ENCODE measurements at places on chromosomes 7 and 10.

GRCh38 chr10:58575491-58575890 is 62.8 kb downstream of the BICC1 start:
- DNase-seq: no peak

DNA sequence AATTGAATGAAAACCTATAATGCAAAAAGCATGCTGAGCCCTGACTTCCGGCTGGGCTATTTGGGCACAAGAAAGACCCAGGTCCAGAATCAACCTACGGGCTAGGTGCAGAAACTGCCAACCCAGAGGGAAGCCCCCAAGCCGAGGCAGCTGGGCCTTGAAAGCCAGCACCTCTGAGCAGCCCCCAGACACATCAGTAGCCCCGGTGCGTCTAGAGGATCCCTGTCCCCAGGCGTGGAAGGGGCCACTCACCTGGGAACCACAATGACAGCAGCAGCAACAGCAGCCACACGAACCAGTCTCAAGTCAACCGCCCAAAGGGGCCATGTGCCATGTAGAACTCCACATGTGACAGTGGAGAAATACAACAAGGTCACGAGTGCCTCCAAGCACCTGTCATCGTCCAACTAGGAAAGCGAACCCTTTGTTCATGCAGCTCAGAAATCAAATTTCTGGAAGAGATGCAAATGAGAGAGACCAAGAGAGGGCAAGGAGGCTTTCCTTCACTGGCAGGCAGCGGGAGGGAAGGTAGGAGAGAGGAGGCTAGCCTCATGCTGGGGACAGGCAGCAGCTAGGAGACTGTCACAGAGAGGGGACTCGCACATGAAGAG is 57.5 kb upstream of the CHST15 start:
- no peak for DNase-seq

DNA sequence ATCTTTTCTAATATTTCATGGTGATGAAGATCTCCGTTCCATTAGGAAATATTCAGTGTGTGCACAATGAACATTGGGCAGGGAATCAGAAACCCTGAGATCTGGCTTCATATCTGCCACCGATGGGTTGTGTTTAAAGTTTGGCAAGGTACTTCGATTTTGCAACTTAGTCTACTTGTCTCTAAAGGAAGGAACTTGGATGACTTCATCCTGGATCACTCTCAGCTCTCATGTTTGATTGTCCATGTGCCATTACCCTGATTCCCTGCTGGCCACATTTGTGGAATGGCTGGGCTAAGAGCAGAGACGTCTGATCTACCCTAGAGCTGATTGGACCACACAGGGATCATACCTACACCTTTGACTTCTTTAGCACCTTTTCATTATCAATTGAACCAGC is 177.0 kb upstream of the KMT2E start:
- no peak for DNase-seq

DNA sequence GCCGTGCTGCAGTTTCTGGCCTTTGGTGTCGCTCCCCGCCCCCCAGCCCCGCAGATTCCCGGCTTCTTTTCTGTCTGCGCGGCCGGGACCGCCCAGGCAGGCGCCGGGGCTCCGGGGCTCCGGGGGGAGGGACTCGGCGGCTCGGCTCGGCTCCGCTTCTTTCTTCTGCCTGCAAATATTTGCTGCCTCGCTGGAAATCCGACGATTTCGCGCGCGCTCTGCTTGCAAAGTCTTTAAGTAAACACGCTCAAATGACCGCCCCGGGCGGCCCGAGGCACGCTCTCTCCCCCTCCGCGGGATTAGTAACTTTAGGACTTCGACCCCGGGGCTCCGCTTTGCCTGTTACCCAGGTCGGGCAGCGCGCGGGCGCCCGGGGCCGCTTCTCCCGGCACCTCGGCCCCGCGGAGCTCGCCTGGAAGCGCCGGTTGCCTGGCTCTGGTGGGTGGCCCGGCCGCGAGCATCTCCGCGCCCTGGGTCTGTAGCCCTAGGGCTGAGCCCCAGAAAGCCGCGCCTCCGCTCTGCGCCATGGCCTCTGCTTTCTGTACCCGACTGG is 3.9 kb upstream of the GATA3 start:
- no peak for DNase-seq

DNA sequence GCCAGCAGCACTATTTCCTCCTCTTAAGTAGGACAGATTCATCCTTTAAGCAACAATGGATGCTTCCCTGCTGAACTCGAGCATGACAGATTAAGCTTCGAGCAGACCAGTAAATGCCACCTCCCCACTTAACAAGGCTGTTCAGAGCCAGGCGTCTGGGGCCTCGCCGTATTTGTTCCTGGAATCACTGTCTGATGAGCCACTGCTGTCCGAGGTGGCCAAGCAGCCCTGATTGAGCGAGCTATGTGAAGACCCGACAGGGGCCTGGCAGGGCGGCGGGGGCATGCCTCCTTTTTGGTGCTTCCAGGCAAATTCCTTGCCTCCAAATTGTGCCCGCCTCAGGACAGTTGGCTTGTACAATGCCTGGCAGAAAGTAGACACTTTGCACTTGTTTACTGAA is 862.6 kb downstream of the NRG3 start:
- no peak for DNase-seq

- no peak for DNase-seq
These were observed 105.5 kb downstream of the NEUROD6 start for GRCh38 chr7:31234836-31235605.

- peak; percentile 97 for DNase-seq
These were observed 643 bp upstream of the SLC25A28 start for GRCh38 chr10:99620711-99621453.

GRCh38 chr10:85222300-85222699 is 893.9 kb downstream of the CCSER2 start:
- DNase-seq: no peak

DNA sequence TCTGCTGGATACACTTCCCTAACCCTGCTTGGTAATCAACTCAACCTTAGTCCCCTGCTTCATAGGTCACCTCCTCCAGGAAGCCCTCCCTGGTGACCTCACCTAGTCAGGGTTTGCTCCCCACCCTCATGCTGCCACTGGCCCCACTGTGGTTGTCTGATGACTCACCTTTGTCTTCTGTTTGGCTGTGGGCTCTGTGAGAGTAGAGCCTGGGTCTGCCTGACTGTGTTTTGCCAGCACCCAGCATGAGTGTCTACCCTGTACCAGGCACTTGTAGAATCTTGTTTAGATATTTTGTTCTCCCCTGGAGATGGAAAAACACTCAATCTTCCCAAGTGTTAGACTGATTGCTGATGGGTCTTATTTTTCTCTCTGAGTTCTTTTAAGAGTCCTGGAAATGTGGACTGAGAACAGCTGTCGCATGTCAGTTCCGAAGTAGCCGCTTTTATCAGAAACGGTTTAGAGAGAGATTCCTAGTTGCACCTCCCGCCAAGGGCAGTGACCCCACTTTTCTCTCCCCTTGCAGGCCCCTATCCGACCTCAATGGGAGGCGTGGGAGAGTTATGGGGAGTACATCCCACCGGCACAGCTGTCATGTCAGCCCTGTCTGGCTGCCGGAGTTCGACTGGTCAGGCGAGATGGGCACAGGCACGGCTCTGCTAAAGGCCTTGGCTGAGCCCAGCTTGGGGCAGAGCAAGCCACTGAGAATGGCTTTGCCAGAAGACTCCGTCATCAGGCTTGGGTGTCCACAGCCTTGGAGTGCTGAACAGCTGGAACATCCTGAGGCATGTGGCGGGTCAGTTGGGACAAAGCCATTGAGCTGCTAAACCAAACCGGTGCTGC is 134.3 kb downstream of the GRK5 start:
- no peak for DNase-seq

DNA sequence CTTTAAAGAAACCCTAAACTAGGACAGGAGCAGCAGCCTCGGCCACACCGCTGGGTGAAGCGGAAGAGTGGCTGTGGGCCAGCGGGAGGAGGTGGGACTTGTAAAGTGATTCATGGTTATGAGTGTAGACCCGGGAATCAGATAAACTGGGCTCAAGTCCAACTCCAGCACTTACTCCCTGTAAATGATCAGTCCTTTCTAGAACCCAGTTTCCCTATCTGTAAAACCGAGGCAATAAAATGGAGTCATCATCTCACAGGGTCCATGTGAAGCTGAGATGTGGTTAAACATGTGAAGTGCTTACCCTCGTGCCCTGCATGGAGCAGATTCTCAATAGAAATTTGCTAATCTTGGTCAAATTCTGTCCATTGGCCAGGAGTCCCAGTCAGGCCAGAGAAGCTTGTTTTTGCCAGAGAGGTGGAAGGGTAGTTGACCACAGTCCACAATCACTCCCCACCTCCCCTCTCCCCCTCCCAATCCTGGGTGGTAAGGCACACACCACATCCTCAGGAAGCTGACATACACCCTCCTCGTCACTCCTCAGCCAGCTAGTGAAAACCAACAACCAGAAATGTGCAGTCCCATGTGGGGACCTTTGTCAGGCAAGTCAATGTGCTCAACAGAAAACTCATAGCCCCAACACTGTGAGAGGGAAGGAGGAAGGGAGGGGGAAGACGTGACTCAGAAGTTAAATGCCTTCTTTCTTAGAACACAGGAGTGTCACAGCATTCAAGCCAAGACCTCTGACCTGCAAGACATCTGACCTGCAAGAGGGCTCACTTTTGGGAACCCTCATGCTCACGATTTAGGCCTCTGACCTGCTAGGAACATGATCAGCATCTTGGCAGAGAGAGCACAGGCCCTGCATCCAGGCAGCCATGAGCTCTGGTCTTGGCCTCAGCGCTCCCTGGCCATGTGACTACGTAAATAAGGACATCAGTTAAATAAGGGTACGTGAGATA is 145.1 kb downstream of the PLXNA4 start:
- DNase-seq: no peak

DNA sequence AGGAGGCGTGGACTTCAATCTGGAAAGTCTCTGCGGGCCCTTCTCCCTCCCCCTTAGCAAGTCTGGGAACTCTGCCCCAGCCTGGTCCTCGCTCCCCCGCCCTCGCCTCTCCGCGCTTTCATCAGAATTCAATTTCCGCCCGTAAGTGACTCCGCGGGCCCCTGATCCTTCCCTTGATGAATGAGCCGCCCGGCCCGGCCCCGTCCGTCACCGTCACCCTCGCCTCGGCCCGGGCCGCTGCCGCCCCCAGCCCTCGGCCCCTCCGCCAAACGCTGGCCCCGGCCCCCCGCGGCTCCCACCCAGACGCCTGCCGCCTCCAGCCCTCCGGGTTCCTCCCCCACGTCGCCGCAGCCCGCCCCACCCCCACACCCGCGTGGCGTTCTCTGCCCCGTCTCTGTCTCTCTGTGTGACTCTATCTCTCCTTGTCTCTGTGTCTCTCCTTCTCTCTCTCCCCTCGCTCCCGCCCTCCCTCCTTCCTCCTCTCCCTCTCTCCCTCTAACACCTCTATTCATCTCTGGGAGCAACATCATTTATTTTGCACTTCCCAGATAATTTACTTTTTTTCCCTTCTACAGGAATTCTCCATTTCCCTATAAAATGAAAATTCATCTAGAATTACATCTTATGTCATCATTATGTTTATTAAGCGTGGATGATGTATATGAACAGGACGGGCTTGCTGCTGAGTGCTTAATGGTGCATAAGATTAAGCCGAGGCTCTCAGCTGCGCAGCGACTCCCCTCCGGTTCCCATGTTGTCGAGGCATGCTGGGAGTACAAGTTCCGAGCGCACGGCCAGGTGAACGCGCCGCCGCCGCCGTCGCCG is 91.2 kb upstream of the PAX2 start:
- DNase-seq: no peak

GRCh38 chr10:5442065-5442989 is 30.0 kb downstream of the NET1 start:
- no peak for DNase-seq

- DNase-seq: no peak
These were observed 68.3 kb downstream of the NAMPT start for GRCh38 chr7:106216517-106216922.

GRCh38 chr7:86643561-86644281 is at the start of gene GRM3:
GRM3 (plus strand) TSS chr7:86643909; CDS start chr7:86765146, 121,237 bp downstream.
- DNase-seq: peak; percentile 53

DNA sequence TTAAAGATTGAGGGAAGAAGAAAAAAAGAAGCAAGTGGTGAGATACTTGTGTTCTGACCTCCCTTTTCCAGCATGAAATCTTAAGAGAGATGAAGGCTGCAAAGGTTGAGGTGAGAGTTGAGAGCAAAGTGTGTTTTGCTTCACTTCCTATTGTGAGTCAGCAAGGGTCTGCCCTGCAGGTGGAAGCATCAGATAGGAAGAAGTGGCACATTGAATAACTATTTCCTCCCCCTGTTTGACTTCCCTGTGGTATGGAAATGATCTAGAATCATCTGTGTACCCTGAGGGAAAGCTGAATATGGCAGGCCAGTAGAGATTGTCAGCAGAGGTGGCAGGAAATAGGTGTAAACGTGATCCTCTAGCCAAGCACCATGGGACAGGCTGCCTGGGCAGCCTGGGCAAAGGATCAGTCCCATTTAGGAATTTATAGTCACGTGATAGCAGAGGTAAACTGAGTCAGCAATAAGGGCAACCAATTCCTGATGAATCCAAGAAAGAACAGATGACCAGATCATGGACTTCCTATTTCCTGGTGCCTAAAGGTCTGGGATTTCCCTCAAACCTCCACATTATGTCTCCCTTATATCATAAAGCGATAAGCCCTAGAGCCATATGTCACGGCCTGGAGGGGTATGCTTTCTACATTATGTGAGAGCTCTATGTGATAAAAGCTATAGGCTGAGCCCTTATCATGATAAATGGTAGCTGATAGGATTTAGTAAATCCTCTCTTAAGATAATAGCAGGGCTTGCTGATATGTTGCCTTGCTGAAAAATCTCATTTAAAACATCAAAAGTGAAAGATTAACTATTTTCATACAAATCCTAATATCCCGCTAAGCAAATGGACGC is 287.0 kb downstream of the MDFIC start:
- no peak for DNase-seq

GRCh38 chr7:156166692-156167416 is 354.6 kb upstream of the SHH start:
- no peak for DNase-seq

- DNase-seq: no peak
These were observed 753.3 kb downstream of the GRM8 start for GRCh38 chr7:126499481-126499880.

GRCh38 chr10:81026591-81026990 is 488.9 kb downstream of the SH2D4B start:
- no peak for DNase-seq

DNA sequence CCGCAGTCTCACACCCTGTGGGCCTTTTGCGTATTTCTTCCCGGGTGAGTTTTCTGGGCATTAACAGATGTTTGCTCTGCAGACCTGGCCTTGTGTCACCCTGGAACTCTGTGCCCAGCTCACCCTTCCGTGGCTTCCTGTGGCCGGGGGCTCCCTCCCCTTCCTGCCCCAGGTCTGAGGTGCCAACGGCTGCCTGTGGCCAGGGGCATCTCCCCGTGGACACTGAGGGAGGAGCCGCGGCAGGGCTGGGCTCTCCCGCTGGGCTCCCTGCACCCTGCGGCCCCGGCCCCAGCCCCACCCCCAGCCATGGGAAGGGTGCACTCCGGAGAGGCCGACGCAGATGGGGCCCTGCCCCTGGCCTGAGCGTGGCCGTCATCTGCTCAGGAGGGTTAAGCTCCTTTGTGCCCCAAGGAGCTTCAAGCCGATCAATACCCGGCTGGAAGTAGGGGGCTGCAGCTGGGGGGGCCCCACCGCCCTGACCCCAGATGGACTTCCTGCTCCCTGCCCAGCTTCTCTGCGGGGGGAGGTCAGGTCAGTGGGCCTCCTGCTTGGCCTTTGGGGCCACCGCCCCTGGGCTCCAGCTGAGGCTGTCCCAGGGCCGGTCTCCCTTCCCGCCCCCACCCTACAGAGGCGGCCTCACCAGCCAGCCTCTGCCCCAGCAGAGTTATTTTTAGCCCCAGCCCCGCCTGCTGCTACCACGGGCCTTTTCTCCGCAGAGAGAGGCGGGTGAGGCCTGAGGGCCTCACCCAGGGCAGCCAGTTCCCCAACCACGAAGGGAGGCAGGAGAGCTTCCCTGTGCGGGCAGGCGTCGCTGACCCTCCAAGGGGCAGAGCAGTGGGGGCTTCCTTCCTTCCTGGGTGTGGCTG is 24.2 kb downstream of the PWWP2B start:
- no peak for DNase-seq

Data from amygdala (tissue), 56 donors.